Activated CD8-positive, alpha-beta T cell treated with anti-CD3 and anti-CD28 coated beads, Interleukin-2, amount 10 ng/mL, durations not matched to agents 7 days and 5 days (primary cell): ENCODE measurements at places on chromosomes 5 and 9.

GRCh38 chr5:180136630-180137381 is 65.2 kb upstream of the RNF130 start:
- DNase-seq, result no peak

DNA sequence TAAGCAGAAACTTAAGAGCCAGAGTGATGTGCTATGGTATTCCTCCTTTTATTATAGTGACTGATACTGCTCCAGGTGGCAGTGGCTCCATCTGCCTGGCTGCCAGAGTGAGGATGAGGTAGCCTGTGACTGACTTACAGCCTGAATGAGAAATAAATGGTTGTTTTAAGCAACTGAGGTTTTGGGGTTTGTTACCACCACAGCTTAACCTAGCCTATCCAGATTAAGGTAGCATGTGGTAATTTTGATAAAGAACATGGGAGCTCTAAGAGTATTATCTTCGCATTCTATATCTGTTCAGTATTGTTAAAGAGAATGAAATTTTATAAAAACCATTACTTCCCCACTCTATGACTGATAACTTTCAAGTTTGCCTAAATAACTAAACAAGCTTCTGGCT is 39.0 kb downstream of the GOLPH3 start:
- DNase-seq, result no peak

DNA sequence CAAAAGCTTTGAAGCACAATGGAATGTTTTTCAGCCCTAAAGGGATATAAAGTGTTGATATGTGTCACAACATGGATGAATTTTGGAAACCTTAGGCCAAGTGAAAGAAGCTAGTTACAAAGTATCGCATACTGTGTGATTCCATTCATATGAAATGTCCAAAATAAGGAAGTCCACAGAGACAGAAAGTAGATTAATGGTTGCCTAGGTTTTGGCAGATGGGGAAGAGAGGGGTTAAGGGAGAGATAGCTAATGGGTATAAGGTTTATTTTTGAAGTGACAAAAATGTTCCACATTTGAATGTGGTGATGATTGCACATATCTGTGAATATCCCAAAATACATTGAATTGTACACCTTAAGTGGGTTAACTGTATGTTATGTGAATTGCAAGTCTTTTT is 57.5 kb upstream of the MCCC2 start:
- no peak for DNase-seq

DNA sequence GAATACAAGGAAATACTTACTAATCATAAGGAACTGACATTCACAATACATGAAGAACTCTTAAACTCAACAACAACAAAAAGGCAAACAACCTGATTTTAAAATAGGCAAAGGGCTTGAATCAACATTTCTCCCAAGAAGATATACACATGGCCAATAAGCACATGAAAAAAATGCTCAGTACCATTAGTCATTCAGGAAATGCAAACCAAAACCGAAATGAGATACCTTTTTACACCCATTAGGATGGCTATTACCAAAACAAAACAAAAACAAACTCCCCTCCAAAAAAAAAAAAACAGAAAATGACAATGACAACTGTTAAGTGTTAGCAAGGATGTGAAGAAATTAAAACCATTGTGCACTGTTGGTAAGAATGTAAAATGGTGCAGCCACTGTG is 104.1 kb upstream of the ZNF462 start:
- DNase-seq, result no peak

- no peak for DNase-seq
Observed at GRCh38 chr9:108477529-108478006, 378.2 kb downstream of the ACTL7B start.

GRCh38 chr9:86697999-86698398 is 249.3 kb downstream of the GAS1 start:
- DNase-seq, result no peak
